ENCODE measurements at places on chromosomes 3 and 15. TPM values are rescaled to one million over a fixed set of nuclear protein-coding genes. Genes with fewer than 3 reads are reported as not detected.

- no peak for DNase-seq
Measured at GRCh38 chr3:170128977-170129431, 52.5 kb downstream of the PHC3 start.

GRCh38 chr3:77267589-77267988 is 227.7 kb downstream of the ROBO2 start:
- no peak for DNase-seq

GRCh38 chr15:43250785-43251184 is 15.9 kb downstream of the TGM5 start:
- DNase-seq: no peak

DNA sequence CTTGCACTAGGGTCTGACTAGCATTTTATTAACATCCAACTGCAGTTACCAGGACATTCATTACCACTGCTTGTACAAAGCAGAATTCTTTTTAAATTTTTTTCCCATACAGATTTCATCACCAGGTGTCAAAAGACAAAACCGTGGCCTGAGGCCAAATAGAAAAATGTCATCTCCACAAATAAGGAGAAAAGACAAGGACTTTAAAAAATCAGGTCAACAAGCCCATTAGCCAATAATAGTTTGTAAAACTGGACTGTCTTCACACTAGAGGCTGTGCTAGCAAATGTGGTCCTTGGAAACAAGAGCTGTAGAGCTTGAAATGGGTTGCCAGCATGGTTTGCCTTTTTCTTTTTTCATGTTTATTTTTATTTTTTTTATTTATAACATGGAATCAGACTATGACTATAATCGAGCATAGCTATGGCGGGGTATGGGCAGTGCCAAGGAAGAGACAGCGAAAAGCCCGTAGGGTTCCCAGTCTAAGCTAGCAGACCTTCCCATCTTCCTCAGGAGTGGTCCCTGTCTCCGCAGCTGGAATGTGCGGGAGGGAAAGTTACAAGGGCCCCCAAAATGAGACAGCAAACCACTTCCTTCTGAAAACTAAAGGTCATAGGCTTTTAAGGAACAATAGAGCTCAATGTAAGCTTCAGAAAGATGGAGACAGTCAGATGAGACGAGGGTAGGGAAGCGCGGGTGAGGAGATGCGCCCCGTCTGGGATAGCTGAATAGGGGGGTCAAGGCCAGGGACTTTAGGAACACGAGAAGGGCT is 1.5 kb downstream of the PTPN9 start:
- DNase-seq: no peak

DNA sequence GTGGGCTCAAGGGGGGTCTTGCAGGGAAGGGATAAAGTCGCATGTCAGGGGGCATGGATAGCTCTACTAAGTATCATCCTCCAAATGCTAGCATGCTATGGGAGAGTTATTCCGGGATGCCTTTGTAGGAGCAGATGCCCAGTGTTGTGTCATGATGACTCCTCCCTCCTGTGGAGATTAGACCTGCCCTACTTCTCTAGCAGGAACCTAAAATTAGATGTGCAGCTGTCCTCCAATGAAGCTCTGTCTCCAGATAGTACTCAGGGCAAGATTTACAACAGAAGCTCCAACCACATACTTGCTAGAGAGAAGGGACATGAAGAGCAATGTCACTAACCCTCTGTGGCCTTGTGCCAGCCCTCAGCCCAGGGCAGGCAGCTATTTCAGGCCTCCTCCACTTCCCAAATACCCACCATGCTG is 82.5 kb downstream of the AGBL1 start:
- DNase-seq: no peak

GRCh38 chr3:191355406-191355805 is 25.1 kb upstream of the UTS2B start:
- DNase-seq: no peak

DNA sequence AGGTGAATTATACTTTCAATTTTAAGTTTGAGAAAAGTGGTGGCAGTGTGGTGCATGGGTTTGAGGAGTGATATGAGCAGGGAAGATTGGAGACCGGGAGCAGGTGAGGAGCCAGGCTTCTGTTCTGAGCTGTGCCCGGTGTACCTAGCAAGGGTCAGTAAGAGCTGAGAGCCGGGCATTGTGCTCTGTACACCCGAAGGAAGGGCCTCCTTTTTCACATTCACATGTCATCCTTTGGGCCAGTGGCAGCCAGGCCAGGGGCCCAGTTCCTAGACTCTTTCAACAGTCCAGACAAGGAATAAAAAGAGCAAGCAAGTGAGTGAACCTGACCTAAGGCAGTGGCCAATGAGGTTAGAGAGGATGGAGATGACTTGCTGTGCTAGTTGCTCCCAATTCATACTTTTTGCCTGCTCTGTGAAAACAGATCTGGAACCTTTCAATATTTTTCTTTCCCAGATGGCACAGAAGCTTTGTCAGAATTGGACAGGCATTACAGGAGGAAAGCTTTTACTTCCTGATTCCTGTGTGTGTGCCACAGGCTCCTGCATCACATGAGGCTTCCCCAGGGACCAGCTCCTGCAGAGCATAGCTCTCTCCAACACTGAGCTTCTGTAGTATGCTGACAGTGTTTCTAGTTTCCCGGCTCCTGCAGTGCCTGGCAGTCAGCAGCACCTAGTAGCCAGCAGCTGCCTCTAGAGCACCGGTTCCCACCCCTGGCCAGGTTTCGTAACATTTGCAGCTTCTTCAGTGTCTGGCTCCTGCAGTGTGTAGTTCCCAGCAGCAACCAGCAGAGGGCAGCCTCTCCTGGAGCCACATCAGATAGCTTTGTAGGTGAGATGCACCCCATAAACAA is 5.3 kb upstream of the TRA2B start:
- DNase-seq: peak; percentile 93

DNA sequence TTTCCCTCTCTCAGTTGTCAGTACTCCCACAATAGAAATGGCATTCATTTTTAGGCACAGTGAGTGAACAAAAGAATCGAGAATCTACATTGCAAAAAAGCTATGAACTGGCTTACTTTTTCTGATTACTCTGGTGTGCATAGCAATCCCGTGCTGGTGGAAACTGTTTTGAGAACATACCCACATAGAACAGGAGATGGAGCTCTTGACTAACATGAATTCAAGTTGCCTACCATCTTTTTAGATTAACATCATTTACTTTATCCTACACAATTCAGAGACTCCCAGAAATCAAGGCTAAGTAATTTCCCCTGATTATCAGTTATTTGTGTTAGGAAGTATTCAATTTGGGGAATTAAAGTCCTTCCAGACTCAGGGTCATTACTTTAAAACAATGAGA is 326.6 kb downstream of the ARPP21 start:
- DNase-seq: no peak

DNA sequence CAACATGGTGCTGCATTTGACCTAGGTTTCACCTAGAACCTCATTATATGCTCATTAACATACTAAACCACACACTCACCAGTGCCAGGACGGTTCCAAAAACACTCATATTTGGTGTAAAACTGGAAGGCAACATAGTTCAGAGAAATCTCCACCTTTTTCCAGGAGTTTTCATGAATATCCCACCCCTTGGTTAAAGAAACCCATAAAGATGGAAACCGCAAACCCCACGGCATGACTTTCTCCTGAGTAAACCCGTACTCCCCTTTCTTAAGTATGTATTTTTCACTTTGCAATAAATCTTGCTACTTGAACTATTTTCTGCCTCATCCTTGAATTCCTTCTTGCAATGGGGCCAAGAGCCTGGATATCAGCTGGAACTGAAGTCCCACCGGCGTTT is 379.3 kb downstream of the MAGI1 start:
- DNase-seq: no peak

GRCh38 chr3:118534519-118534918 is 500.1 kb downstream of the IGSF11 start:
- no peak for DNase-seq

DNA sequence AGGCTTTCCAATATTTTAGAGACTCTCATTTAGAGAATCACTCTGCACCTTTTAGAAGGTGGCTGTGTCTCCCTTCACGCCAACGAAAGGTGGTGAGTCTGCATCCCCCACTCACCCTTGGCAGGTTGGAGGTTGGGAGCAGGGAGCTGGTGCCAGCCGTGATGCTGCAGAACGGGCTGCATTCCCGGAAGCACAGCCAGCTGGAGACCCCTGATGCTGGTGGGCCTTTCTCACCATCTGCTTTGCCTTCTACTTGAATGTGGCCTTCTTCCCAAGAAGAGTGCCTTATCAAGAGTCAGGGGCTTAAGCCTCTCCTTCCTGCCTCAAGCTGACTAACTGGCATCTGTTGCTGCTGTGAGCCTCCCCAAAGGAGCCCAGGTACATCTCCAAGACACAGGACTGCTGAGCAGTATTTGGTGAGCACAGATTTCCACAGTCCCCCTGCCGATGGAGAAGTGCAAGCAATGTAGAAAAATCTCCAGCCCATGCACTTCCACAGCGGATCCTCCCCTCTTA is 17.7 kb upstream of the HEG1 start:
- DNase-seq: no peak

- no peak for DNase-seq
Measured at GRCh38 chr15:42324308-42324707, 35.0 kb upstream of the CAPN3 start.

DNA sequence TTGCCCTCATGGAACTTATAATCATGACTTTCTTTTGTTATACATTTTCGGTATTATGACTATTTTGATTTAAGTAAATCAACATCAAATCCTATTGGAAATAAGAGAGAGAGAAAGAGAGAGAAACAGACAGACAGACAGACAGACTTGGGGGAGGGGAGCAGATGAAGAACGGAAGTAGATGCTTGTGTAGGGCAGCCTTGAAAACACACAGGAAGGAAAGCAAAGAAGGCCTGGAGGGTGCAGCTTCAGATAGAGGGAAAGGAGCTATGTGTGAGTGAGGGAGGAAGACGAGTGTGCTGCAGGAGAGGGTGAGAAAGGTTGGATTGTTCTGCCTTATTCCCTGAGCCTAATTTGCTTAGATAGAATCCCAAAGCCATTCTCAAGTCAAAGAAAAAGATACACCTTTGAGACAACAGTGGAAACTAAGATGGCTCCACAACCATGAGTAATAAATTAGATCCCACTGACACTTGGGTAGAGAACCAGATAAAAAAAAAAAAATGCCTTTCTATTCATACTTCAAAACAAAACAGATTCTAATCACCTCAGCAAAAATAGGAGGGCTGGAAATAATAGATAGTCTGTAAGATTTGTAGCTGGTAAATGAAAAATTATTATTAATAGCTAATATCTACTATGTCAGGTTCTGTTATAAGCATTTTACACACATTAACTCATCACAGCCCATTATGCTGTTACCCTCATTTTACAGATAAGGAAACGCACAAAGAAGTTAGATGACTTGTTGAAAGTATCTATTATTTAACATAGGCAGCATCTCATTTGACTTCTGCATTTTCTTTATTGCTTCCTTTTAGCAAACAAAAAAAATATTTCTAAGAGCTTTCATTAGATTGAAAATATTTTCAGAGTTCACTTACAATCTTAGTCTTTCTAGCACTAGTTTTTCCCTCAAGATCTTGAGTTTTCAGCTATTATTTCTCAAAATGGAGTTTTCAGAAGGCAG is 214.1 kb downstream of the TNIK start:
- DNase-seq: no peak

DNA sequence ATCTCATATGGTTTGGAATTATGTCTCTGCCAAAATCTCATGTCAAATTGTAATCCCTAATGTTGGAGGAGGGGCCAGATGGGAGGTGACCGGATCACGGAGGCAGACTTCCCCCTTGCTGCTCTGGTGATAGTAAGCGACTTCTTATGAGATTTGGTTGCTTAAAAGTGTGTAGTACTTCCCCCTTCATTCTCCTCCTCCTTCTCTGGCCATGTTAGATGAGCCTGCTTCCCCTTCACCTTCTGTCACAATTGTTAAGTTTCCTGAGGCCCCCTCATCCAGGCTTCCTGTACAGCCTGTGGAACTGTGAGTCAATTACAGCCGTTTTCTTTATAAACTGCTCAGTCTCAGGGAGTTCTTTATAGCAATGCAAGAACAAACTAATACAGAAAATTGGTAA is 51.1 kb downstream of the NEDD4 start:
- DNase-seq: no peak

DNA sequence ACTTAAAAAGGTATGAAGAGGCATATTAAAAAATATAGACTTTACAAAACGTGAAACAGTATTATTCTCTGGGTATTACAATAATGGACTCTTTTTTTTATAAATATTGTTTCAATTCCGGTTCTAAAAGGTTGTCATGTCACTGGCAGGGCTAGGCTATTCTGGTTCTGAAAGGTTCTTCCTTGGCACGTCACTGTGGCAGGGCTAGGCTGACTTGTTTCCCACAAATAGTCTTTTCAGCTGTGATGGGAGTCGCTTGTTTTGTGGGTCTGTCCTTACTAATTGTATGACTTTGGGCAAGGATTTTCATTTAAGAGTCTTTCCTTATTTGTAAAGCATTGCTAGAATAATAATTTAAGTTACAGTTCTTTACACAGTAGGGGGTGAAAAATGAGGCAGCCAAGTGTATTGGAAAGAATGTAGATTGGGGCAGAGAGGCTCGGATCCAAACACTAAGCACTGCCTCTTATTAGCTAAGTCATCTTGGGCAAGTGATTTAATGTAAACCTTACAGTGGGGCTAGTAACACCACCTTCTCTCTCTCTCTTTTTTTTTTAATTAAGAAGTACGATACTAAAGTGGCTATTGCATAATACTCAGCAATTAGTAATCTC is 12.4 kb upstream of the MELTF start:
- no peak for DNase-seq

DNA sequence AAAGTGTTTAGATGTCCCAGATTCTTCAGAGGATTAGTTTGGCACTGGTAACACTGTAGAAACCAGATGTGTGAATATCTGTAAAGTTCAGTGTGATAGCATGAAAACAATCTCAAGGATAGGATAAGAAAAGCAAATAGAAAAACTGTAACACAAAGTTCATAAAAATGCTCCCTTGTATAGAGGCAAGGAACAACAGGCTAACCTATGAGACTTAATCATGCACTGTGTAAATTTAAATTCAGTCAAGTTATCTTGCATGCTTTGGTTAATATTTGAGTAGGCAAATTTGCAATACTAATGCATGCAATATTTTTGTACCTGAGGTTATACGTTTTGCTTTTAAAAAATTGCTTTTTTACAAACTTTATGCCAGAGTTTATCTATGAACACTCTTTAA is 144.4 kb downstream of the USP13 start:
- no peak for DNase-seq

The MOBP gene
- 0.10 TPM for total RNA-seq

The SI gene
- total RNA-seq: not detected

The GNAT1 gene
- total RNA-seq: not detected

The CCR9 gene
- not detected for total RNA-seq

The NRROS gene
- total RNA-seq: 5.3 TPM

The ZNF660 gene
- 11.7 TPM for total RNA-seq

The GP9 gene
- total RNA-seq: not detected

The ATP13A5 gene
- total RNA-seq: not detected

The CACNA2D3 gene
- total RNA-seq: 1.8 TPM

The ANKRD63 gene
- 0.26 TPM for total RNA-seq

The LMOD3 gene
- total RNA-seq: not detected

The LMAN1L gene
- total RNA-seq: not detected

The SAMMSON gene
- not detected for total RNA-seq
